ENCODE measurements at places on chromosomes 7 and 10.

GRCh38 chr10:31622978-31623377 is 304.0 kb downstream of the ZEB1 start:
- DNase-seq = no peak

GRCh38 chr10:72729528-72729927 is 37.6 kb downstream of the MCU start:
- no peak for DNase-seq

GRCh38 chr10:48457949-48458661 is 146.8 kb downstream of the ARHGAP22 start:
- DNase-seq = no peak

DNA sequence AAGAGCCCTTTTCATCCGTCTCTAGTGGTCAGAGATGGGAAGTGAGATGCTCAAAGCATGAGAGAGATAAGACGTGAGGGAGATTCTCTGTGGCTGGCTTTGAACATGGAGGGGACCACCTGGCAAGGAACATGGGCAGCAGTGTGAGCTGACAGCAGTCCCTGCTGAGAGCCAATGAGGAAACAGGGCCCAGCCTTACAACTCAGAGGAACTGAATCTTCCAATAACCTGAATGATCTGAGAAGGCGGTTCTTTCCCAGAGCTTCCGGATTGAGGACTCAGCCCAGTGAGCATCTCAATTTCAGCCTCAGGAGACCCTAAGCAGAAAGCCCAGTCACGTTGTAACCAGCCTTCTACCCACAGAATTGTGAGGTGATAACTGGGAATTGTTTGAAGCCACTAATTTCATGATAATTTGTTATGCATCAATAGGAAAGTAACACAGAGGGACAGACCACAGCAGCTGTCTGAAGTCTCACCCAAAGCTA is 33.9 kb upstream of the IKZF1 start:
- DNase-seq = no peak
